ENCODE measurements at places on chromosomes 3 and 15.

GRCh38 chr15:69834761-69835160, 263.0 kb downstream of the TLE3 start:
- DNase-seq = no peak

DNA sequence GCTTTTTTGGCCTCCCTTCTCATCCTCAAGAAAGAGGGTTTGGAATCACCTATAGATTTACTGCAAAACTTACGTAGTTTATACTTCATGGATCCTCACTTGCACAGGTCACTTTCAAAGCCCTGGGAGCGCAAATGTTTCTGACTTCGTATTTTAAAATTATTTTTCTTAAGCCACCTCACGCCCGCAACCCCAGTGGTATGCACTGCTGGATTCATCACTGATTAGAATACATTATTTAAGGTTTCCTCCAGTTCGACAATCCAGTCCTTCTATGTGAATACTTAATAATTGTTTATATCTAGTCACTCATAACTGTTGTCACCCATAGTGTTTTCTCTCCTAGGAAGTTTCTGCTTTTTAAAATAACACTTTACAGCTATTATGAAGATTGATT, 339.9 kb downstream of the CHL1 start:
- DNase-seq = no peak

- no peak for DNase-seq
Measured at GRCh38 chr15:89751748-89752147, 699 bp upstream of the MESP1 start.

DNA sequence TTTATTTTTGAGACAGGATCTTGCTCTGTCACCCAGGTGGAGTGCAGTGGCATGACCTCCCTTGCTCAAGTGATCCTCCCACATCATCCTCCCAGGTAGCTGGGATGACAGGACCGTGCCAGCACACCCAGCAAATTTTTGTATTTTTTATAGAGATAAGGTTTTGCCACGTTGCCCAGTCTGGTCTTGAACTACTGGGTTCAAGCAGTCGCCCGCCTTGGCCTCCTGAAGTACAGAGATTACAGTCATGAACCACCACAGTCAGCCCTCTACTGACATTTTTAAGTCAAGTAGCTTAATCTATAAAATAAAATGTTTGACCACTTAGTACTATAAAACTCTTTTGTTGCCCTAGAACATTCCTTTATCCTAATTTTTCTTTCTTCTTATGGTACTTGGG, 198.8 kb downstream of the FNDC3B start:
- no peak for DNase-seq

GRCh38 chr15:87243474-87243873, 1013.1 kb downstream of the NTRK3 start:
- no peak for DNase-seq

- no peak for DNase-seq
Measured at GRCh38 chr15:88989578-88989977, 76.4 kb upstream of the MFGE8 start.

DNA sequence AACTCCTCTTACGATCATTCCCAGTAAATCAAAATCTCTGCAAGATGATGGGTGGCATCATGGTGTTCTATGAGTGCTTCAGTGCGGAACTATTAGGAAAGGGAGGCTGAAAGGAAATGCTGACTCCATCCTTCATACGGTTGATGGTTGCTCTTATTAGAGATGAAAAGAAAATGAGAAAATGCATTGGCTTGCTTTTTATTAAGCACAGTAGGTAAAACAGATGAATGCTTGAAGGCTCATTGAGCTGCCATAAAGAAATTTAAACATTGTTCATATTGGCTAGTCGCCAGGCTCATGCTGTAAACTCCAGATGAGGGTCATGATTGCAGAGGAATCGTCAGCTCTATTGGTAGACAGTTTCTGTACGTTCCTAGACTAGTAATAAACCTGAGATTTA, 115.8 kb downstream of the EPHA3 start:
- no peak for DNase-seq

DNA sequence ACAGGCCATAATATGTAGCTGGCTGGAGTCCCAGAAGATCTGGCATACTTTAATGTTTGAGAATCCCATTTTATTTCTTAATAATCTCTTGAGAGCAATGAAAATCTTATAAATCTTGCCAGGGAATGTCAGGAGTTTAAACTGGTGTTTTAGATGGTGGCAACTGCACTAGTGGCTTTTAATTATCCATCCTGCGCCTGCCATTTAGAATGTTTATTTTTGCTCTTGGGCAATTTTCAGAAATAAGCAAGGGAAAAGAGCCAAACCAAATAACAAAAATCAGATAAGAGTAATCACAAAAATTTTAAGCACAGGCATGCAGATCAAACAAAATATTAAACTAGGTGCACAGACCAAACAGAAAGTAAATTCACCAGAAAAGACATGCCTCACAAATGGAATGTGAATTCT, 41.9 kb upstream of the UBP1 start:
- DNase-seq = no peak

All from stimulated activated CD4-positive, alpha-beta T cell treated with anti-CD3 and anti-CD28 coated beads, Interleukin-4, amount 100 ng/mL, for 4 hours (primary cell).